ENCODE measurements at places on chromosomes 1 and 21.

DNA sequence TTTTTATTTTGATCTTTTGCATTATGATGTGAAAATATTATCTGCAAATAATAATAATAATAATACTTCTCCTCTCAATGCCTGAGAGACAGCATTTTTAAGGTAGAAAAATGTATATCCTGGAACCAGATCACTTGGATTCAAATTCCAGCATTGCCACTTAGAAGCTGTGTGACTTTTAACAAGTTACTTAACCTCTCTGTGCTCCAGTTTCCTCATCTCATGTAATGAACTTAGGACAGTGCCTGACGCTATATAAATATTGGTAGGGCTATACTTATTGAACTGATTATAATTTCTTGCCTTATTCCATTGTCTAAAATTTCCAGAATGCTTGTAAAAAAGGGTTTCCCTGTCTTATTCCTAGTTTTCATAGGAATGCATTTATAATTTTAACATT, 137.2 kb downstream of the IGSF21 start:
- DNase-seq = no peak

DNA sequence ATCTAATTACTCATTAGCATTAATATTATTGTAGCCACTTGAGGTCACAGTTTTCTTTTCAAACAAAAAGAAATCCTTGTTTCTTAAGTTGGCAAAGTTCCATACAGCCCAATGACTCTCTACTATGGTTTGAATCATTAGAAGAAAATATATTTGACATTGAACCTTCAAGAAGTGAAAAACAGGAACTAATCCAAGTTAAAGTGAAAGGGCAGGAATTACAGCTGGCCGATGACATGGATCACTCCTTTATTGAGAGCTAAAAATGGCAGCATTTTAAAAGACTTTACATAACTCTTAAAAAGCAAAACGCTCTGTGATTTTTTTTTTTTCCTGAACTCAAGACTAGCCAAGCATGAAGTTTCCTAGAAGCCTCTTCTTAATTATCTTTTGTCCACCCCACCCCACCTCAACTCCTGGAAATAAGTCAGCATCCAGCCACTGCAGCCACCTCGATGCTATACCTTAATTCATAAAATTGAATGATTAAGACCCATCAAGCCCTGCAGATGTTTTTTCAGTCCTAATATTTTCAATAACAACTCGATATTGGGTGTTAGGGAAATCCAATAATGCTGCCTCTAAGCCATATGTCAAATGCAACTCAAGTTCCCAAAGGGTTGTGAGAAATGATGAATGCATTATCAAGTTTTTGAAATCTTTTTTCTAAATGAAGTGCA, 323.1 kb downstream of the HHIPL2 start:
- DNase-seq = no peak

DNA sequence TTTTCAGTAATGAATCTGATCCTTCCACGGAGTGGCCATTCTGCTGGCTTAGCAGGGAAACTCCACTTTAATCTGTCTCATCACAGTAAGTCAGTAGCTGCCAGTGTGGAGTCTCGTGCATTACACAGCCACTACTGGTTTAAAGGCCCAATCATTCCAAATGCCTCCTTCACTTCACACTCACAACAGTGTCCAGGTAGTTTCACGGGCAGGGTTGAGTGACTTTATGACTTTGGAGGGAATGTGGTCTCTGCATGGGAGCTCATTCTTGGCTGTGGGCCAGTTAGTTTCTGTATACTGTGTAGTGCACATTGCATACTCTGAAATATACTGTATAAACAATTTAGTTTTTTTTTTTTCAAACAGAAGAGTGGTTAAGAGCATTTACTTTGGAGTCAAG, 34.6 kb upstream of the C1orf87 start:
- no peak for DNase-seq

DNA sequence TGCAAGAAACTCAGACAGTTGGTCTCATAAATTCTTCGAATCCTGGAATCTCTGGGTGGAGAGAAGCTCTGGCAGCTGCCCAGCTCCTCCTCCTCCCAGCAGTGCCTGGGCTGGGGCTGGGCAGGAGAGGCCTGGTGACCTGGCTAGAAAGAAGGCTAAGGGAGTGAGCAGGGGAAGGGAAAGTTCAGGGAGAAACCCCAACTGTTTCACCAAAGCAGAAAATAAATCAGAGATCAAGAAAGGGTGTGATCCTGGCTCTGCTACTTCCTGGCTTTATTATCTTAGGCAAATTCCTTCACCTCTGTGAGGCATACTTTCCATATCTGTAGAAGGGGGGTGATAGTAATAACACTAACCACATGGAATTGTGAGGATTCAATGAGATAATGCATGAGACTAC, 8.8 kb upstream of the COL16A1 start:
- DNase-seq = no peak

DNA sequence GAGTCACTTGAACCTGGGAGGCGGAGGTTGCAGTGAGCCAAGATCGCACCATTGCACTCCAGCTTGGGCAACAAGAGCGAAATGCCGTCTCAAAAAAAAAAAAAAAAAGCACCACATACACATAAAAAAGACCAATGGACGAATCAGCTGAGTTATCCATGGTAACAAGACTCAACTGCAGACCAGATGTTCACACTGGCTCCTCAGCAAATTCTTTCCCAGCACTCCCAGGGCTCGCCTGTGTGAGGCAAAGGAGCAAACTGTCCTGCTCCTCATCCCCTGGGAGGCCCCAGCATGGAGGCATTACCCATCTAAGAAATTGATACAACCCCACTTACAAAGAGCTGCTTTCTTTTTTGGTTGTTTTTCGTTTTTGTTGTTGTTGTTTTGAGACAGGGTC, 3.1 kb downstream of the TMEM234 start:
- DNase-seq = no peak

- no peak for DNase-seq
Measured at GRCh38 chr1:44326821-44327465, 28.1 kb downstream of the ERI3 start.

All from activated CD8-positive, alpha-beta memory T cell treated with anti-CD3 and anti-CD28 coated beads for 48 hours (primary cell).